ENCODE measurements at places on chromosomes 7 and 10.

DNA sequence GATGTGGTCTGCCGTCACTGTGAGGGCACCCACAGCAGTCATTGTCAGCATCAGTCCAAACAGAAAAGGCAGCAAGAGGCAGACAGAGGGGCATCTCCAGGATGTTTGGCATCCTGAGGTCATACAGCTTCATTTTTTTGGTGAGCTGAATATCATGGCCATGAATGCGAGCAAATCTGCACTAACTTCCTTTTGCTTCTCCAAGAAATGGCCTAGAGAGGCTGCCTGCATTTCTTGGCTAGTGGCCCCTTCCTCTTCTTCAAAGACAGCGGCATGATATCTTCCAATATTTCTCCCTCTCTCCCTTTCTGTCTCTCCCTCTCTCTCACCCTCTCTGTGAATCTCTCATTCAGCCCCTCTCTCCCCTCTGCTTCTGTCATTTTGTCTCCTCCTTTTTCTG is 24.8 kb downstream of the FKBP6 start:
- no peak for DNase-seq

DNA sequence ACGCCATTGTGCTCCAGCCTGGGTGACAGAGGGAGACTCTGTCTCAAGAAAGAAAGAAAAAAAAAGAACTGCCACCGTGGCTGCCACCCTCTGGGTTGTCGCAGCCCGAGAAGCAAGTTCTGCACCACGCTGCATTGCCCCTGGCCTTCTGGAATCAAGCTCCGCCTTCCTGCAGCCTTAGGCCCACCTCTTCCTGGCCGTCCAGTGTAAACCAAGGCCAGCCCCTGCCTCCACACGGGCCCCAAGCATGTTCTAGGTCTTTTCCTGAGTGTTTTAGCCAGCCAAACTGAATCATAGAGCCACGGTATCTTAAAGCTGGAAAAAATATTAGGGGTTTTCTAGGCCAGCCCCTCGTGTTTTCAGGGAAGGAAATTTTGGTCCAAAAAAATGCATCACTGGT is 188.9 kb downstream of the CCDC3 start:
- DNase-seq = no peak

DNA sequence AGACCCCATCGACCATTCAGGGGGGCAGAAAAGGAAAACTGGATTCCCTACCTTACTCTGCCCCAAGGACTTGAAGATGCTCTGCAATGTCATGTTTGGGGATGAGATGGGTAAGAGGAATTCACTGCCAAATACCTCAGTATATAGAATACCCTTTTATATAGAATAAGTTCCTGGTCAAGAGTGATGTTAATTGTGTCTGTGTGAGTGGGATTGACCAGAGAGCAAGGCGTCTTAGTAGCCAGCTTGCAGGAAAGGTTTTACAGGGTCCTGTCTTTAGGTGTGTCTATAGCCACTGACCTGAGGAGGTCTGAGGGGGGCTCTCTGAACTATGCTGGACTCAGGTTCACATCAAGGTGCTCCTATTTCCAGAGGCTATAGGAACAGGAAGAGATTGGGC is 1.4 kb downstream of the IFIT3 start:
- DNase-seq = no peak

DNA sequence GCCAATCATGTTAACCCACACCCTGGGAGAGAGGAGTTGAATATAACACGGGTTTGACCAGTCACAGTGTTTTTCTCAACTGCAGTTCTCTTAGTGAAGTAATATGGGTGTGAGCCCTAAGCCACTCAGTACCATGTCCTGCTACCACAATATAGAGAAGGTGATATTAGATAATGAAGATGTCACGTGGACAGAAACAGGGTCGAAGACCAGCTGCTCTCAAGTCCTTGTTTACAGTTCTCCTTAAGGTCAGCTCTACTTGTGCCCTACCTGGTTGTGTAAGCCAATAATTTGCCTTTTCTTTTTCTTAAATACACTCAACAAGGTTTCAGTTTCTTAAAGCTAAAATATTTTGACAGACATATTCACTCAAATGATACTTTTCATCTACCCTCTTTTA is 128.3 kb upstream of the POT1 start:
- DNase-seq = no peak

DNA sequence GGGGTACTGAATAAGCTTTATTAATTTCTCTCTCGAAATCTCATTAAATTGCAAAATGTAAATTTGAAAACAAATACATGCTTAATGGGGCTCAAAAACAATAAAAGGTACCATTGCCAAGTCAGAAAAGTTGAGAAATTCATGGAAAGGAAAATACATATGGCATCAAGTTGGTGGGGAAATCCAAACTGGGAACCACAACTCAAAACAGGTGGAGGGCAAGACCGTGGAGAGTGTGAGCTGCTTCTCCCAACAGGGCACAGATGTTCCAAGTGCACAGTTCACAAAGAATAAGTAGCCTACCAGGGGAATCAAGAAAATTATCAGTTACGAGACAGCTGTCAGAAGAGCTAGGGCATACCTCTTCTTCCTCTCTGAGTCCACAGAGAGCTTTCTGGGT is 26.6 kb downstream of the MKX start:
- DNase-seq = no peak

DNA sequence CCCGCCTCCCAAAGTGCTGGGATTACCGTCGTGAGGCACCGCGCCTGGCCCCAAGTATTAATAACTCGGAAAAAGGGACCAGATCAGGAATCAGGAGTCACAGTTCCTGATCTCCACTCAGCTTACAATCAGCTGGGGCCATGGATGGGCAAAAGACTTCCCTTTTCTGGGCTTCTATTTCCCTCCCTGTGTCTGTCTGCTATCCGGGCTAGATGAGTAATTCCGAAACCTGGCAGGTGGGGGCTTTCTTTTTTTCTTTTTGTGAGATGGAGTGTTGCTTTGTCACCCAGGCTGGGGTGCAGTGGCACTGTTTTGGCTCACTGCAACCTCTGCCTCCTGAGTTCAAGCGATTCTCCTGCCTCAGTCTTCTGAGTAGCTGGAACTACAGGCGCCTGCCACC is 11.6 kb downstream of the RPS24 start:
- DNase-seq = no peak

DNA sequence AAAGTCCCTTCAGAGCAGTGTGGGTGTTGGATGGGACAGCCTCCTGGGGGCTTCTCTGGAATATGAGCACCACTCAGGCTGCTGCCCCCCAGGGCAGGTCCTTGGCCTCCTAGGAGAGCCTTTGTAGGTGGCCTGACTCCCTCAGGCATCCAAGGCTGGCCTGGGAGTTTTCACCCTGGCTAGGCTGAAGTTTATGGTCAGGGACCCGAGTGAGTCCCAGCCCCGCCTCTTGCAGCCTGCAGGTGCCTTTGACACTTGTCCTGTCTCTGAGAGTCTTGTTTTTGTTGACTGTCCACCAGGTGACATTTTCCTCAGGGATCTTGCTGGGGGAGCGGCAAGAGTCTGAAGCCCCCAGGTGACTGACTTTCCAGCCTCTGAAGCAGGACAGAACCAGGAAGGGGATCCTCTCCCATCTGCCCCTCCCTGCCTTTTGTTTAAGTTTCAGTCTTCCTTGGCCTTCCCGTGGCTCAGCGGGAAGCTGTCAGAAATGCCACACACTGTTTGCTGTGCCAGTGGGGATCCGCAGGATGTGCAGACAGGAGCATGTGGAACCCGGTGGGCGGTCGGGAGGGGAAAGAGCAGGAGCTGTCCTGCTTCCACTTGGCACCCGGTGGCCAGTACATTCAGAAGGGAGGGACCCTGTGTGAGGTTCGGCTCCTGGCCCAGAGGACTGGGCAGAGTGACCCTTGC is 59.5 kb downstream of the LRRC18 start:
- no peak for DNase-seq

Data from stimulated activated CD8-positive, alpha-beta memory T cell treated with anti-CD3 and anti-CD28 coated beads, Interleukin-2, amount 100 ng/mL, for 1 hour (primary cell).